ENCODE measurements at places on chromosomes 3 and 15.

DNA sequence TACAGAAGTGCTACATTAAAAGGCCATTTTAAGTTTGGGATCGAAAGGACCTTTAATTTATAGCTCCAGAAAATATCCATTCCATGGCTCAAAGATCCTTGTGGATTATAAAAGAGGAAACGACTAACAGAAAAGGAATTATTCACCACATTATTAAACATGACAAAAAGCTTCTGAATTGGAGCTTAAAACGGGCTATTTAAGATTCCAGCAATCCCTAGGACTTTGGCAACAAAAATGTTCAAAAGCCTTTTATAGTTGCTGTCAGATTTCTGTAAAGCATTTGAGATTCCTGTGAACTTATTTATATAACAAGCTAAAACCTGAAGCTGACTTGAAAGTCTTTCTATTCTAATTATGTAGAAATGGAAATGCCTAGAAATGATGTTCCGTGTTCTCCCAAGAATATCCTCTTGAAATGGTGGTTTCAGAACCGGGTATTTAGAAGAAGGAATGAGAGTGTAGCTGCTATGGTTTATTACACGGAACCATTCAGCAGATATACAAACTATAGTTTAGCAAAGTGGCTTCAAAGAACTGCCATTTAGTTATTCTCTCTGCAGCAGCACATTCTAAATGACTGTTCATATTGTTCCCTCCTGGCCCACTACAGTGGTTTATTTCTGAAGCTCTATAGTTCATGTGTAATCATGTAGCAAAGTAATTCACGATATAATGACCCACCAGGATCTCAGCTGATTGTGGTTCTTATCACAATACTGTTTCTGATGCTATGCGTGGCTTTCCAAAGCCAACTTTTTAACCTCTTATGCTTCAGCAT, 961.7 kb downstream of the FHIT start:
- no peak for DNase-seq

DNA sequence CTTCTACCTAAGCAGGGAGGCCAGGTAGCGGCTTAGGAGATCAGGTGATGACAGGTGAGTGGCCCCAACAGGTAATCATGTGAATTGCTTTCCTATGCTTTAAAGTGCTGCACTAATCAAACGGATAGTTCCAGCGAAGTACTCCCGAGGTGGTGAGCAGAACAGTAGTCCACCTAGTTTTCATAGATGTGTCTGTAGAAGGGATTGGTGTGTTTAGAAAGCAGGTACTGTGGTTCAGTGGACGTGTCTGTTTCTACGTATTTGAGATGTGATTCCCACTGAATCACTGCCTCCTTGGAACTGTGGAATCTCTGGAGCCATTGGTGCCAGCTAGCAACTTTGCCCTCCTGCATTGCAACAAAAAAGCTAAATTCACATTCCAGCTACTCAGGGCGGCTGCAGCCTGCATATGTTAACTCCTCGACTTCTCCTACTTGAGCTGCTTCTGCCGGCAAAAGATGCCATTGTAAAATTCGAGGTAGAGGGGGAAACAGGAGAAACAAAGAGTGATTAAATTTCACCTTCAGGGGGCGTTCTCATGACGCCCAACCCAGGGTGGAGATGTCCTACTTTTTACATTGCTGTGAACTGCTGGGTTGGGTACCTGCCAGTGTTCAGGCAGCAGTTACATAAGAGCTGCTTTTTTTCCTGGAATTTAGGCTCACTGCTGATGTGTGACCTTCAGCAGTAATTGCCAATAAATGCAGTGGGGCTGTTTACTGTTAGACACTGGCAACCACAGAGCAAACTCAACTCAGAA, 227.3 kb downstream of the ITPR1 start:
- peak; percentile 74 for DNase-seq

DNA sequence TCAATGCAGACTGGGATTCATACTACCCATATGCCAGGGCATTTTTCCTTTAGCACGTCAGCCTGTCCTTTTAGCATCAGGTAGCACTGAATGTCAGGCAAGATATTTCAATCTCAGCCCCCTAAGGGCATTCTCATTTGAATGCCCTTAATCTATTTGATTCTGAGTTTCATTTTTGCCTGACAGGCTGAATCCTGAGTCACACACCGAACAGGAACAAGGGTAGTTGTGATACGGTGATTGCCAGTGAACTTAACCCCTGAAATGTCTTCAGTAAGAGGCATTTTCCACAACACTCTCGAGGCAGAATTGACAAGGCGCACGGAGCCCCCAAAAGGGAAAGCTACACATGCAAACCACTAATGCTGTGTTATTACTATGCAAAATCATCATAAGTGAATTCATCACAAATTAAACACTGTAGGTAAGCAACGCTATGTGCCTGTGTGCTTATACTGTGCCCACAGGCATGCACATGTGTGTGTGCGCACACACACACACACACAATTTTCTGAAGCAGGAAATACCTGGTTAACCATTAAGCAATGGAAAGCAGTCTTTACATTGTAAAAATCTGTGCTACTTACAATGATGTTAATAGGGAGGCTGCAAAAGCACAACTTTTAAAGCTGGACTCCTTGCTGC, 130.4 kb downstream of the ZNF385D start:
- DNase-seq, result no peak

DNA sequence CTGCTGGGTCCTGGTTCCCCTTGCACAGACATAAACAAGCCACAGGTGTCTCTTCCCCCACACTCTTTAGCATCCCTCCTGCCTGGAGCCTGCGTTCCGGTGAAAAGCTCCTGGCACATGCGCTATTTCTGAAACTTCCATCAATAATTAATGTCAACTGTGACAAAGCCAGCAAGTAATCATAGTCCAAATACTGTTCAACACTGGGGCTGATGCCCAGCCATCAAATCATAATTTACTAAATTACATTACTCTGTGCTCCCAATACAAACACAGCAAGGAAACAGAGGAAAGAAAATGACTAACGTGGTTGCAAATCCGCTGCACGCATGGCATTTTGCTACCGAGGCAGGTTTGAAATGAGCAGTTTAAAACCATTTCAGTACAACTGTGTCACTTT, 294.7 kb downstream of the ERC2 start:
- DNase-seq, result no peak

GRCh38 chr15:36858423-36858822, 241.9 kb downstream of the MEIS2 start:
- DNase-seq, result no peak

GRCh38 chr3:152300029-152300731, 31.5 kb downstream of the MBNL1 start:
- DNase-seq, result no peak

DNA sequence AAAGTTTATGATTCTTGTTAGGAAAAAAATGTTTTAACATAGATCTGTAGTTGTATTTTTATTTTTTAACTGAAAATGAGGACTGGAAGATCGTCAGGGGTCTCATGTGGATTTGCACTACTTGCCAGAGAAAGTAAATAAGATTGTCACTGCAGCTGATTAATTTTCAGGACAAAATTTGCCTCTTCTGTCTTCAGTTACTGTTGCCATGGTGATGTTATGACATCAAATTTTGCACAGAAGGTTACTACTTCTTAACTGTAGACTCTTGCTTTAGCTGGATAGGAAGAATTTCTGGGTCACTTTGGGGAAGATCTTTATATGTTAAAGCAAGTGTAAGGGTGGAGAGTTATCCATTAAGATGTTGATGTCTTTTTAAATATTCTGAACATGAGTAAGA, 82.2 kb upstream of the WDR72 start:
- DNase-seq, result no peak

DNA sequence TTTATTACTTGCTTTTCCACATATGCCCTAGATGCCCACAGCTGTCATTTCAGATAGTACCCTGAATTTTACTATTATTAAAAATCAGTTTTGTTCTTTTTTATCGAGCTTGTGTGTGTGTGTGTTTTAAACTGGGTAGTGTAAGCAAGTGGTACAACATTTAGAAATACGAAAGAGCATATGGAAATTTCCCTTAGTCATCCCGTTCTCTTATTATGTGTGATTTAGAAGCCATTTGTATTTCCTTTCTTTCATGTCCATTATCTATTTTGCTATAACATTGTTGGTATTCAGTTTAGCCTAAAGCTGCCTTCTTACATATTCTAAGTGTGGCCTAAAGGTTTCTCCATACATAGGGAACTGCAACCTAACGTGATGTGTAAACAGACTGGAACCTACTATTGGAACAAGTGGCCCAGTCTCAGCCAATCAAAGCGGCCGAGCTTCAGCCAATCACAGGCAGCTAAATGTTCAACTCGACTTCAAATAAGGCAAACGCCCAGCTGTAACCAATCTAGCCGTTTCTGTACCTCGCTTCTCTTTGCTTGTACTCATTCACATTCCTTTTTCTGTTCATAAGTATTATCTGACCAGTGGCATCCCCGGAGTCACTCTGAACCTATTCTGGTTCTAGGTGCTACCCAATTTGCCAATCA, 14.7 kb upstream of the SYN2 start:
- DNase-seq, result peak; percentile 84

GRCh38 chr3:24315356-24315755, 179.3 kb downstream of the THRB start:
- DNase-seq, result no peak

- no peak for DNase-seq
These were observed 4.9 kb upstream of the HEXA start for GRCh38 chr15:72380743-72381142.

DNA sequence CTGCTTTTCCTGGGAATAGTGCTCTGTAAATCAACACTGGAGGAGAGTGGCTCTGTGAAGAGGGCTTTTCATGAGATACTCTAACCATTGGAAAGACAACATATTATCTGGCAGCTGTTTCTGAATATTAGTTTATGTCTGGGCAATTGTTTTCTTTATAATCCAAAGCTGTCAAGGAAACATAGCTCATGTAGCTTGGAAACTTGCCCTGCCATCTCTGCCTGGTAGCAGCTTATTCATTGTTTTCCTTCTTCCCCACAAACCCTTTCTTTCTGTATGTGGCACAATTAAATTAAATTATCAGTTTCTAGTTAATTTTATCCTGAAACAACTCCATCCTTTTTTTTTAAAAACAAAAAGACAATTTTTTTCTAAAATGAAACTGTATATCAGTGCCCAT, 160.0 kb downstream of the EDEM1 start:
- no peak for DNase-seq

DNA sequence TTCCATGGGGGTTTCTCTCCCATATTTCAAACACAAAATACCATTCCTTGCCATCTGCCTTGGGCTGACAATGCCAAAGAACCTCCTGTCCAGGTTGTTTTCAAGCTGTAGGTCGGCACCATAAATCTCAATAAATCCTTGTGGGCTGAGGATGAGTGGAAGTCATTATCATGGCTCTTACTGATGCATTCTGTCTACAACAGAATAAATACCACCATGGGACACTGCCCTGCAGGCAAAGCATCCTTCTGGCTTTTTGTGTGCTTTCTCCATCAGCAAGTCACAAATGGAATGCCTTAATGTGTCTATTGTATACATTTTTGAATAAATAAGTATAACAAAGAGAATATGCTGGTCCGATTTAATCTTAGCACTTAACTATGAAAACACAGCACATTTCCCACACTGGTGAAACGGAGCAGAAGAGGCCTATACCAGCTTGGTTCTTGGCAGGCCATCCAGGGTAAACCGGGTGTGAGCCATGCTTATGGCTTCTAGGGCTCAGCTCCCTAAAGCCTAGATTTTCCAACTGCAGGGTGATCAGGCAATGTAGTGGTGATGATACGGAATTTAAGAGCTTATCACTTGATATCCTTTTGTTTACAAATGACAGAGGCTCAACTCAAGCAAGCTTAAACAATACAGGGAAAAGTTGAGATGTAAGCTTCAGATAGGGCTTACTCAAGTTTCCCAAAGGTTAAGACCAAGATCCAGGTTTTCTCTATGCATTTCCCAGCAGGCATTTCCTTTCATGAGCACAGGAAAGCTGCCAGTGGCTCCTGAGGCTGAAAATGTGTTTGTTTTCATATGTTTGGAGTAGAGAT, 133.2 kb upstream of the LRTM1 start:
- peak; percentile 21 for DNase-seq

DNA sequence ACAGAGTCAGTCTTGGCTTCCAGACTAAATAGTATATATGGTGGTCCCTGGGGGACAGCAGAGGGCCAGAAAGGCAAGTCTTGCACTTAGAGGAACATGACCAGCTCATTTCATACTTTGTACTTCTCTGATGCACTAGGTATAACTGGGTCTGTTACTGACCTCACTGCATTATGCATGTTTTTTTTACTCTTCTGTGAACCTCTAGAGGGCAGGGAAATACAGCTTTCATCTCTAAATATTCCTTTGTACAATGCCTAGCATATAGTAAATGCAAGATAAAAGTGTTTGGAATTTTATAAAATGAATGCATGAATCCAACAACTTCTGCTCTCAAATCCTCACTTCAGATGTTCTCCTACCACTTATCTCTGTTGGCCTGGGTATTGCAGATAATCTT, 23.4 kb upstream of the ARL14 start:
- DNase-seq, result no peak

DNA sequence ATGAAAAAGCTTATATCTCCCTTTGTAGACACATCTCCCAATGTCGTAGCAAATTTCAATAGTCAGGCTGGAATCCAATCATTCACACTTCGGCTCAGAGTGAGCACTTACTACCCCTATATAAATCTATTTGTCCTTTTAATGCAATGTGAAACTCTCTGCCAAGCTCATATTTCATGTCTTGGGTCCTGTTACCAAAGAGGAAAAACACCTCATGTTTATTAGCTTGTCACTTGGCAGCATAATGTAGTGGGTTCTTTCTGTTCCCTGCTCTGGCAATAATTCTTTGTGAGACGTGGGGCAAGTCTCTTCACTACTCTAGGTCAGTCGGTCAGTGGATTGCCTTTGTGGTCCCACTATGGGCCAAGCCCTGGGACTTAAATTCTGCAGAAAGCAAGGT, 107.1 kb downstream of the SRGAP3 start:
- DNase-seq, result no peak

DNA sequence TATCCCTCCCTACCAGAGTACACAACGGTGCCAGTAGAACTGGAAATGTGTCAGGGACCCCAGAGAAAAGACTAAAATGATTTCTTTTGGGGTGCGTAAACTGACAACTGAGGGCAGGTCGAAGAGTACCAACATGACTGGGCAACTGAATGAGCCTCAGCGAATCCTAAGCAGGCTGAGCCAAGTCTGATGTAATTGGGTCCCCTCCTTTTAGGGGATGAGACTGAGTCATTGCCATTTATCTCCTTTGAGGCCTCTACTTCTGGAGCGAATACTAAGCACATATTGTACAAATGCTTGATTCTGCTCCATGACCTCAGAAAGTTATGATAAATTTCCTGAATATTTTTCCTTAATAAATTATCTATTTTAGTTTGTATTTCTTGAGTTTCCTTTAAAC, 17.3 kb upstream of the GPR156 start:
- DNase-seq, result no peak

- DNase-seq, result no peak
These were observed 609.7 kb downstream of the VGLL3 start for GRCh38 chr3:86381247-86381646.

- DNase-seq, result no peak
These were observed 99.2 kb downstream of the AGBL1 start for GRCh38 chr15:86178845-86179244.

Measured in H4 (cell line).